Natural killer cell treated with Interleukin-12 subunit alpha and Interleukin-12 subunit beta and Interleukin-15 and Interleukin-18, amount 100 ng/mL, for 72 hours (primary cell): ENCODE measurements at places on chromosomes 2 and 18. TPM values are rescaled to one million over a fixed set of nuclear protein-coding genes. Genes with fewer than 3 reads are reported as not detected.

AQP12A gene
- total RNA-seq = not detected

HNMT gene
- not detected for total RNA-seq

DNA sequence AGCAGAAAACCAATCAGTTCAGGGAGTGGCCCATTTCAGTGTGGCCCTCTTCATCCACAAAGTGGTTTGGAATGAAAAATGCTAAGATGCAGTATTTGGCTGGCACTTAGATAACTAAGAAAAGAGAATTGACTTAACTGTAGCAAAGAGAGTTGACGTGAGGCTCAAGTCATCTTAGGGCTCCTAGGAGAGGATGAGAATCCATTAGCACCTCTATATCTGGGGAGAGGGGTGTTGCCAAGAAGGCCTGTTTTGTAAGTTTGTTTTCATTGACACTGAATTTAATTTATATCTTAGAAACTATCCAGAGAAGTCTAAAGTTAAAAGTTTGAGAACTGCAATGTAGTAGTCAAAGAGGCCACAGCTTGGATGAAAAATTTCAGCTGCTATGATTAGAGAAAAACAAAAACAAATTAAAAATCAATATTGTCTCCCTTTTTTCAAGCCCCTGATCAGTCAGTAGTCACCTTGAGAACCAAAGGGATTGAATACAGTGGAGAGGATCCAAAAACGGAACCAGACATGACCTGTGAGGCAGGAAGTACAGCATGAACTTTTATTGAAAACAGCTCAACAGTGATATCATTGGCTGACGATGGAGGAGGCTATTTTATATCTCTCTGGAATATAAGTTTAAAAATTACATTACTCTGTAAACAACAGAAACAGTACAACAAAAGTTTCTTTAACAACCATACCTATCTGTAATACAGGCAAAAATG is 52.7 kb downstream of the PHLPP1 start:
- no peak for DNase-seq

GRCh38 chr2:30662268-30663131 is 144.7 kb downstream of the CAPN13 start:
- no peak for DNase-seq

- DNase-seq = no peak
These were observed 544.3 kb downstream of the ZNF804A start for GRCh38 chr2:185142677-185143076.

GRCh38 chr18:38909972-38910371 is 1344.4 kb upstream of the CELF4 start:
- no peak for DNase-seq

DNA sequence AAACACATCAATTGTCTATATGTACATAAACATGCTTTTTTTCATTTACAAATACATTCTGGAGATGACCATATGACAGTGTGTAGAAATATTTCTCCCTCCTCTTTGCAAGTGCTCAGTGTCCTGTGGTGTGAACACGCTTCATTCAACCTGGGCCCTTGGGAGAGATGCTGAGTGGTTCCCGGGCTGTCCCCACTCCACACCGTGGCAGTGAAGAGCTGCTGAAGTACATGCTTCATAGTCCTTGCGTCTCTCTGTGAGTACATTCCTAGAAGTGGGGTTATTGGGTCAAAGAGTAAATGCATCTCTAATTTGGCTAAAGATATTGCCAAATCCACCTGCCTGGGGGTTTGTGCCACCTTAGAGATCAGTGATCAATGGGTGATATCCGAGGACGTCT is 6.5 kb upstream of the GPR35 start:
- DNase-seq = no peak
